CD4-positive, alpha-beta T cell treated with Interleukin-10 for 1 hour (primary cell): ENCODE measurements at places on chromosomes 6 and 20.

DNA sequence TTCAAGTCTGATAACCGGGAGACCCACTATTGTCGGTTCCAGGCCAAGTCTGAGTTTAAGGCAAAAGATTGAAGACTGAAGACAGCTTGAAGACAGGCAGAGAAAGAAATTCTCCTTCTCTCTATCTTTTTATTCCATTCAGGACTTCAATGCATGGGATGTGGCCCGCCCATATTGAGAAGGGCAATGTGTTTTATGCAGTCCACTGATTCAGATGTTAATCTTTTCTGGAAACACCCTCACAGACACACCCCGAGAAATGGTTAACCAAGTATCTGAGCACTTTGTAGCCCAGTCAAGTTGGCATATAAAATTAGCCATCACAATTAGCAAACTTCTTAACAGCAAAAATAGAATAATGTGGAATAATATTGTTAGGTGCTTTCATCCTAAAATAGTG lies 75.5 kb upstream of the FABP7 start:
- DNase-seq = no peak

DNA sequence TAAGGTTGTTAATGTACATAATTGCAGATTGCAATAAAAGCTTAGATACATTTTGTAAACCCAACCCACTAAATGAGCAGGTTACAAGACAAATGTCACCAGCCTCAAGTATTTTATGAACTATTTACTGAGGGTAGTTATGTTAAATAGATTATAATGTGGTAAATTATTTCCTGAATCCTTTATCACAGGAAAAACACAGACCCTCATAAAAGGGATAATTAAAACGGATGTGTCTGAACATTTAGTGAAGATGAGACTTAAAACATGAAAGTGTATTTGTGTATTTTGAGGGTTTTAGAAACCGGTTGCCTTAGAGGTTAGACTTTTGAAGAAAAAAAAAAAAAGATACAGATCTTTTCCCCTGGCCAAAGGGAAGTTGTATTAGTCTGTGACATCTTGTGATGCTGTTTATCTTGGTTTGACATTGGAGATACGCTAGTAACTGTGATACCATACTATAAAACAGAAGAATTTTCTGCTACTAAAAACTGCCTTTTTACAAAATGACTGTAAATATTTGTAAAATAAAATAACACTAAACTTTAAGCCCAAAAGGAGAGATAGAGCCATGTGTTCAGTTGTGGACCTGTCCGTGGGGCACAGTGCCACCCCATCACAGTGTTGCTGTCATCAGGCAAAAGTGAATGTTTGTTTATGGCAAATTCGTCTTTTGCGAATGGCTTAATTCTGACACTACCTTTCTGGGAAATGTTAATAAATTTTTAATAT lies 9.7 kb downstream of the DYNLT1 start:
- peak; percentile 34 for DNase-seq

- no peak for DNase-seq
Measured at GRCh38 chr6:47096211-47096895, 54.2 kb upstream of the ADGRF1 start.

- DNase-seq = peak; percentile 2
Measured at GRCh38 chr6:95091823-95092436, 485.4 kb upstream of the MANEA start.

- no peak for DNase-seq
Measured at GRCh38 chr6:105746130-105746505, 340.0 kb upstream of the PRDM1 start.

DNA sequence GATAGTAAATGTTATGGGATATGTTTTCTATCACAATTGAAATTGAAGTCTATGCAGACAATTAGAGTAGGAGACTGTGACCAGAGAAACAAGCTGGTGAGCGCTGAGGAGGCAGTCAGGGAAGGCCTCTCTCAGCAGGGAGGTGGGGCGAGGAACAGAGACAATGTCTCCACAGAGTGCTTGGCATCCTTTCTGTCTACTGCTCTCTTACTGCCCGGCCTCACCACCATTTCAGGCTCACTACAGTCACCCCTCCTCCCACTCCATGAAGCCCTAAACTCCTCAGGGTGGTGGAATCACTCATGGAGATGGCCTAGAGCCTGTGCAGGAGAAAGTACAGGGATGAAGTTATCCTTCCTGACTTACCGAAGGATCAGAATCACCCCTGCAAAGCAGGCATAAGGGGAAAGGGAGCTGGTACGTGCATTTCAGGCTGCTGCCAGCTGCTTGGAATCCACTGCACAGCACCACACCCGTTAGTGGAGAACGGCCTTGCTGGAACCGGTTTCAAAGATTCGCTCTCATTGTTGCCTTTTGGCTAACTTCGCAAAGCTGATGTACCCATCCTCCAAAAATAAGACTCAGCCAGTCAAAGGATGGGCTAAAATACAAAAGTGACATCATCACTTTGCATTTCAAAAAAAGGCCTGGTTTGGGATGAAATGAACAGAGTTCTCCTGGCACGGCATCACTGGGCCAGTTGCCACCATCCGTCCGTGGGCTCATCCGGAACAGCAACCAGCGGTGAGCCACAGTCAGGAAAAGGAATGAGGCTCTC lies 67.3 kb downstream of the SLC22A23 start:
- no peak for DNase-seq

DNA sequence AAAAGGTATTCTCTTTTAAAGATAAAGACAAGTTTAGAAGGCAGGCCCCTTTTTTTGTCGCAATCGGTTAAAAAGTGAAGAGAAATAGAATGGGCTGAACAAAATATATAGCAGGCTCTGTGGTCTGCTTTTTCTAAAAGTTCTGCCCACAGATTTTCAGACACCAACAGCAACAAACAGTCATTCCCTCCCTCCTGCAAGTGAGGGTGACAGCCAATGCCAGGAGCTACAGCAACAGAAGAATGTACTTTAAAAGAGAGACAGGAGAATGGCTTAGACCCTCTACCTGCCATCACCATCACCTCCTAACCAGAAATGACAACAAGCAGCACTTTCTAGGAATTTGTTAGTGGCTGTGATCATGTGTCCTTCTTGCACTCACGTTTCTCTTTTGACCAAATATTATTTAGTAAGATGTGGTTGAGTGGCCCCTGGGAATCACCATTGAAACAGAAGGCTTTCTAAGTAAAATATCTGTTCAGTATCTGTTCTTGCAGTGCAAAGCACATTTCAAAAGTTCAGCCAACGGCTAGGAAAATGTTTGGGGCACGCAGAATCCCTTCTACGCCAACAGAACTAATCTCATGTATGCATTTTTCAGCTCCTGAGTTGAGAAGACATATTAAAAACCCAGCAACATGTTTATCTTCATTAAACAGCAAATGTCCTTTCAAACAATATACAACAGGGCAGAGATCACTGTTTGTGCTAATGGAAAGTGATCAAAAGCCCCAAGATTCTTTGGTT lies 248.5 kb downstream of the ATXN1 start:
- DNase-seq = no peak

- DNase-seq = peak; percentile 8
Measured at GRCh38 chr6:80163754-80164187, 57.3 kb downstream of the BCKDHB start.

GRCh38 chr6:11042025-11042749 lies 1.9 kb downstream of the ELOVL2 start:
- DNase-seq = no peak

DNA sequence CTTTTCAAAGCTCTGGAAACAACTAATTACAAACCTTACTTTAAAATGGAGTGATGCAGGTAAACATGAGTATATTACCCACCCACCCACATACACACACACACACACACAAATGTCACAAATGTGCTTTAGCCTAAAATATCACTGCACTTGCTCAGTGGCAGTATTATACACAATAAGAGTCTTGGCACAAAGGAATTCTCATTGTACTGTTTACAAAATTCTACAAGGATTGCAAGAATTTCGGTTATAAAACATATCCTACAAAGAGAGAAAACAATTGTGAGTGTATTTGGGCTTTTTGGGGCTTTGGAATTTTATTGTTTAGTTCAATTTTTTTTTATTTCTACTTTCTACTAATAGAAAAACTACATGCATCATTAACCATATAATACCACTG lies 113.2 kb upstream of the BEND6 start:
- DNase-seq = no peak

DNA sequence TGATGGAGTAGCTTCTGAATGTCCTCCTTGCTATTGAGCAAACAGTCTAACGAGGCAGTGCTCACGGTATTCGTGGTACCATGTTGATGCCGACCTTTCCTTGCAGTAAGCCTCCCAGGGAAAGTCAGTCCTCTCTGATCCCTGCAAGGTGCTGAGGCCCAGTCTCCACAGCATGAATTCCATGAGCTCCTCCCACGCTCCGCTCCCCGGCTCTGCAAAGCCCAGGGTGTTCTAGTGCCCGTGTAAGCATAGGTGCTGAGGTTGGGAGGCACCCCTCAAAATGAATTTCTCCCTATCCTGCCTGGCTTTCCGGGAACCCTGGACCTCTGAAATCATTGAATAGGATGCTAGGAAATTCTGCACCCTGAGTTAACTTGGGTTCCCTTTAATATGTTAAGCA lies 251.0 kb downstream of the TAF4 start:
- no peak for DNase-seq

- no peak for DNase-seq
Measured at GRCh38 chr6:139201378-139201777, 66.5 kb downstream of the HECA start.

DNA sequence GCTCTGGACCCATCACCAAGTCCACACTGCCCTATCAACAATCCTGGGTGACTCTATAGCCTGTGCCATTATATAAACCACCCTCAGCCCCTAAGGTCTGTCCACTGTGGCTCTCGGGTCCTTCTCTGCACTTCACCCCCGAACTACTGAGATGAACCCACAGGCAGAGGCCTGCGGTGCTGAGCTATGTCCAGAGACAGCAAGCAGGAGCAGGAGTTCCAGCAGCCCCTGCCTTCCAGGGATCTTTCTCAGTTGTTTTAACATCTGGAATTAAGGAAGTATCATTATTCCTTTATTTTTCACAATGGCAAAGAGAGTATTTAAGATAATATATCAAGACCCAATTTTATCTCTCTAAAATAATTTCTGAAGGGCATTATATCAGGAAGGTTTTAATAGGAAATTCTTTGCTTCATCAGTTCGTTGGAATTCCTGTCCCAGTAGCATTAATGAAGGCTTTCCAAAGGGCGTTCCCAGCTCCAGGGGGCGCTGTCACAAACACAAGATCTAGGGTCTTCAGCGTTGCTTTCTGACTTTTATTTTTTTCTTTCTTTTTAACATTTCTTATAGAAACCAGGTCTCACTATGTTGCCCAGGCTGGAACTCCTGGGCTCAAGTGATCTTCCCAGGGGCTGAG lies 27.3 kb downstream of the RRBP1 start:
- peak; percentile 19 for DNase-seq

- DNase-seq = no peak
Measured at GRCh38 chr6:22028403-22029090, 268.3 kb downstream of the PRL start.

- DNase-seq = no peak
Measured at GRCh38 chr20:19460386-19460785, 247.9 kb downstream of the SLC24A3 start.

- DNase-seq = no peak
Measured at GRCh38 chr6:133959667-133960368, 6.8 kb downstream of the TBPL1 start.

GRCh38 chr20:55086421-55086820 lies 611.0 kb downstream of the DOK5 start:
- DNase-seq = no peak

DNA sequence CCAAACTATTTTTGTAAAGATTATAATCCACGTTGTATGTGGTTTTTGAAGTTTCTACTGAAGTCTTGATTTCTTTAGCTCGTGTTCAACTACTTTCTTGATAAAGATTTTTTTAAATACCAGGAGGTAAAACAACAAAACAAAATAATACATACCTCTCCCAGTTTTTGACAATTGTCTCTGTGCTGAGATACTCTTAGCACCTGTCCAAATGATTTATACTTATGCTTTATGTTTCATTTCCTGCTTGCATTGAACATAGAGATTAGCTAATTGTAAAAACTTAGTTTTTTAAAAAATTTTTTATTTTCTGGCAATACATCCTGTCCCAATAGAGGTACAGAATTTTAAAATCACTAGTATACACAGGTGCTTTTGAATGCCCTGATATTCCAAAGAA lies 506.9 kb upstream of the ADGRB3 start:
- no peak for DNase-seq

DNA sequence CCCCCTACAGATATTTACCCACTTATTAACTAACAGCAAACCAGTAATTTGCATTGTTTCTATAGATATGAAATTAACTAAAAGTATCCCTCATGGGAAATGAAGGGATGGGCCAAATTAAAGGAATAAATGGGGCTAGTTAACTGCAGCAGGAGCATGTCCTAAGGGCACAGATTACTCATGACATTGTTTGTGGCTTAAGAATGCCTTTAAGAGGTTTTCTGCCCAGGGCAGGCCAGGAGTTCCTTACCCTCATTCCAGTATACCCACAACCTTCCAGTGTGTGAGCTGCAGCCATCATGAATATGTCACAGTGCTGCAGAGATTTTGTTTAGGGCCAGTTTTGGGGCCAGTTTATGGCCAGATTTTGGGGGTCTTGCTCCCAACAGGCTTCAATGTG lies 1101.9 kb downstream of the PRIM2 start:
- no peak for DNase-seq

GRCh38 chr6:27415898-27416297 lies 27.3 kb downstream of the ZNF391 start:
- no peak for DNase-seq

- no peak for DNase-seq
Measured at GRCh38 chr6:84860509-84860908, 96.1 kb upstream of the TBX18 start.

DNA sequence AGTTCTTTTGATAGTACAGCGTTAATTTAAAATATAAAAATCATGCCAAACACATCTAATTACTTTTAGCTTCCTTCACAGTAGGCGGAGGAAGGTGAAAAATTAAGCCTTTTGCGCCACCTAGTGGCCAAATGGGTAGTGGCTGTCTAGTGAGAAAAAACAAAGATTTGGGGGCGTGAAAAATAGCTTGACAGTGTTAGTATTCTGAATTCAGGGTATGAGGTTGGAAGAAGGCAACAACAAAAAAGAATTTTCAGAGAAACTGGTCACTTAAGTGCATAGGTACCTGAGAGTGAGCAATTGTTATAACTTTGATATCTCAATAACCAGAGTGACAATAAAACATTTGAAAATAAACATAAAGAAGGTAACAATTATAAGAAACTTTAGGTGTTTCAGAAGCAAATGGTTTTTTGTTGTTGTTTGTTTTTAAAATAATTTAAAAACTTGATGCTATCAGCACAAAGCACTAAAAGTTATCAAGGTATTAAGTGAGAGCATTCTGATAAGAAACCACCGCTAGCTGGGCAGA lies 14.3 kb downstream of the PSMB9 start:
- DNase-seq = peak; percentile 90

DNA sequence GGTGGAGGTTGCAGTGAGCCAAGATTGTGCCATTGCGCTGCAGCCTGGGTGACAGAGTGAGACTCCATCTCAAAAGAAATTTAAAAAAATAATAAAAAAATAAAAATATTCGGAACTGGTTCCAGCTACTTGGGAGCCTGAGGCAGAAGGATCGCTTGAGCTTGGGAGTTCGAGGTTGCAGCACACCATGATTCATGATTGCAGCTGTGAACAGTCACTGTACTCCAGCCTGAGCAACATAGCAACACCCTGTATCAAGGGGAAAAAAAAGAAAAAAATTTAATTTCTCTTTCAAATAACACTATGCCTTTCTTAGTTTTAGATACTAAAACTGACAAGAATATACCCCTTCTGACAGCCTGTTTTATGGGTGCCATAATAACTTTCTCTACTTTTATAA lies 10.5 kb downstream of the KDM1B start:
- DNase-seq = no peak
